ENCODE measurements at places on chromosomes 5 and 9.

DNA sequence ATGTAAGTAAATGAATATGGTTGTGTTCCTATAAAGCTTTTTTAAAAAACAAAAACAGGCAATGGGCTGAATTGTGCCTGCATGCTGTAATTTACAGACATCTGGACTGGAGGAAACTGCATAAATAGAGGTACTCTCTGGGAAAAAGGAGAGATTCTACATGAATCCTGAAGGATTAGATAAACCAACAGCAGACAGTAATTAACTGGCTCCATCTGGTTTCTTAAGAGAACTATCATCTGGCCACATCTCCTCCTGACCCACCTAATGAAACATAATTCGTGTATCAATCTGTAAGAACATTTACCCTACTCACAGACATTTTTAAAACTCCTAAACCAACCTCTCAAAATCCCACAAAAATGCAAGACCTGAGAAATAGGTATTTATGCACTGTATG lies 528.1 kb upstream of the ST8SIA4 start:
- no peak for DNase-seq

DNA sequence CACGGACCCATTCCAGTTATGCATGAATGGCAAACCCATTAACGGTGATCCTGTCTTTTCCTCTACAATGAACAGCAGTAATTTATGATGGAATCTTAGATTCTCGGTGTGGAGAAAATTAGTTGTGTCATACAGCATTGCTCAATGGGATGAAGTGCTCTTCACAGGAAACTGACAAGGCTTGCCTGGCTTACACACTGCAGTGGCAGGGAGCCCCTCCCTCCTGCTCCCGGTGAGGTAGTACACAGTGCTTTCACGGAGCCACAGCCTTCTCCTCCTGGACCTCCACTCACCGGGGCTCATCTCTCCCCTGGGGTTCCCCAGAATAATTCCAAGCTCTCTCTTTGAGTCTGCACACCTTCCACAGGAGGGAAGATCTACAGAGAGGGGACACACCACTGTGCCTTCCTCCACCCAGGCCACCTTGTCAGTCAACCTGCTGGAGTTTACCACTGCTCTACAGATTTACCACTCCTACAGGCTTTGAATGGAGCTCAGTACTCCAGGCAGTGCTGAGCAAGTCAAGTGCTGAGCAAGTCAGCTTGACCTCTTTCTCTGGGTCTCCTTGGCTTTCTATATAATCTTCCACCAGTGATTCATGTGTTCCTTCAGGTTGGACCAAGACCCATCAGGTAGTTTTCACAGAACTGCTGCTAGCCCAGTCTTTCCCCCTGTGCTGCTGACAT lies 59.1 kb upstream of the TBC1D2 start:
- DNase-seq = no peak

- no peak for DNase-seq
Measured at GRCh38 chr9:81772144-81772543, 82.8 kb upstream of the TLE1 start.

DNA sequence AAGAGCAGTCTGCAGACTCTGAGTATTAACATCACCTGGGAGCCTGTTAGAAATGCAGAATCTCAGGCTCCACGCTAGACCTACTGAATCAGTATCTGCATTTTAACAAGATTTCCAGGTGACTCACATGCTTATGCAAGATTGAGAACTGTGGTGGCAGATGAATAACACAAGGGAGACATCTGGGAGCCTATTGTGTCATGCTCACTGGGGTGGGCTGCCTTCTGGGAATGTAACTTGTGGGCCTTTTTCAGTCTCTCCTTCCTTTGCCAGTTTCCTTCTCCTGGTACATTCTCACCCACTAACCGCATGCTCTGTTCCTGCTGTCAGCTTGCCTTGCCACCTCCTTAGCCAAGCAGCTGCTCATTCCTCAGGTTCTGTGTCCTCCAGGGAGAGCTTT lies 176.6 kb upstream of the C9orf72 start:
- DNase-seq = peak; percentile 7

DNA sequence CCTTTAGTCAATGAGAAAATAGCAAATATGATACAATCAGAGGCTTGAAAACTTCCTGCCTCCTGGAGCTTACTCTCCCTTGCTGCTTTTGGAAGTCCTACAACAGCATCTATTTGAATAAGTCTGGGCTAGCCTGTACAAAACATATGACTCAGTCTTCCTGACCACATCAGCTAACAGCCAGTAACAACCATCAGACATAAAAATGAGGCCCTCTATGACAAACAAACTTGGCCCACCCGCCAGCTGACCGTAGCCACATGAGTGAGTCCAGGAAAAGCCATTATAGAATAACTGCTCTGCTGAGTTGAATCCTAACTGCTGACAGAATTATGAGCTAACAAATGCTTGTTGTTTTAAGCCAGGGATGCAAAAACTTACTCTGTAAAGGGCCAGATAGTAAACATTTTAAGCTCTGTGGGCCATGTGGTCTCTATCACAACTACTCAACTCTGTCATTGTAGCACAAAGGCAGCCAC lies 347.6 kb downstream of the PTPRD start:
- DNase-seq = no peak

DNA sequence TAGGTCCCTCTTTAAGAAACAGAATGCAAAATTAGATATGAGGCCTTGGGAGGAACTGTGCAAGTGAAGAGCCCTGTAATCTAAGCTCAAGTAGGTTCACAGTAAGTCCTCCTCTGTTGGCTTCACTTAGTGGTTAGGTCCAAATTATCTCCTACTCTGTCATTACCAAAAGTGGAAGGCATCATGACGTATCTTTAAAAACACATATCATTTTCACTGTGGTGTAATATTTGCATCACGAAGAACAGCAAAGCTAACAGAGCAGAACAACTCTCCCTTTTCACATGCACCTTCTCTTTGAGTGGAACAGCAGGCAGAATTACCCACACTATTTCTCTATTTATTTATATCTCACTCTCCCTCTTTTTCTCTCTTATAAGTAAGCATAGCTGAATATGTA lies 240.5 kb upstream of the CCNH start:
- DNase-seq = no peak

Measured in putamen (tissue), 1 donor.